ENCODE measurements at places on chromosomes 3 and 15. TPM values are rescaled to one million over a fixed set of nuclear protein-coding genes. Genes with fewer than 3 reads are reported as not detected.

DNA sequence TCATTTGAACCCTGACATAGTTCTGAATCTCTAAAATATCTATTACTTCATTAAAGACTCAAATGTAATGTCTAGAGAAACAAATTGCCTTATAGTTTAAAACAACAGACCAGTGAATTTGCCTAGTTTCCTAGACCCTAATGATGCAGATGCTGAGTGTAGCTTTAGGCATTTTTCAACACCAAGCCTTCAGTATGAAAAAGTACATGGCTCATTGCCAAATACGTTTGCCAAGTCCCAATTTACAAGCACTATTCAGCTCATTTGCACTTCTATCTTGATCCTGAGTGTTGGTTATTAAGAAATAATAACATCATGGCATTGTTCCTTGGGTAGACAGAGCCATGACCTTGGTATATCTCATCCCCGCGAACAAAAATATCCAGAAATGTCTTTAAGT, 46.8 kb downstream of the EOMES start:
- H3K27me3 ChIP-seq, result no peaks in the 10 kb centered on the region
- H3K36me3 ChIP-seq, result no peaks in the 10 kb centered on the region
- peaks cover 3% of the 10 kb centered on the region for H3K4me1 ChIP-seq
- peak; percentile 34 for DNase-seq
- no peak overlapping the region for H3K27ac ChIP-seq

- DNase-seq, result no peak
- no peaks in the 10 kb centered on the region for H3K36me3 ChIP-seq
- H3K27me3 ChIP-seq, result no peaks in the 10 kb centered on the region
- peaks cover 44% of the 10 kb centered on the region for H3K4me1 ChIP-seq
Observed at GRCh38 chr3:65945953-65946352, 92.8 kb downstream of the MAGI1 start.

DNA sequence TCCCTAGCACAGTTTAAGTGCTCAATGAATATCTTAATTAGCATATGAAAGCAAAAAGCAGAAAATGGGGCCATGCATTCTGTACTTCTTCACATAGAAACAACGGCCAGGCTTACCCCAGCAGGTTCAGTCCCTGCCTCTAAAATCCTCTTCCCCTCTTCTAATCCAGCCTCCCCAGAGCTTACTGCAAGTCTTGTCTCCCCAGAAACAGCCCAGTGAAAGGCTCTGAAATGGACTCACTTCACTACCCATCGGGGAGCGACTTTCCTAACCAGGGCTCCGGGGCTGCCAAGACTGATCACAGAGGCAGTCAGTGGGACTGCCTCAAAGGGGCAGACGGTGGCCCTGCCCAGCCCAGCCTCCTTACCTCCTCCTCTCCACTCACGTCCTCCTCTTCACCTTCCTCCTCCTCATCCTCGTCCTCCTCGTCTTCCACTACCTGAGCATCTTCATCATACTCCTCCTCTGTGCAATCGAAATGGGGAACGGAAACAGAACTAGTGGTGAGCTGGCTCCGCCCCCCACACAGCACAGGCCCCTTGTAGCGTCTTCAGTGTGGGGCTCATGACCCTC, 38.0 kb downstream of the ANP32A start:
- peak overlapping the region; percentile 61 for H3K27ac ChIP-seq
- H3K4me1 ChIP-seq, result peaks cover 50% of the 10 kb centered on the region
- no peak overlapping the region for H3K4me3 ChIP-seq
- peaks cover 98% of the 10 kb centered on the region for H3K36me3 ChIP-seq

- no peaks in the 10 kb centered on the region for H3K36me3 ChIP-seq
- H3K27me3 ChIP-seq, result no peaks in the 10 kb centered on the region
- no peak overlapping the region for H3K27ac ChIP-seq
Observed at GRCh38 chr15:99842071-99842470, 108.8 kb upstream of the LYSMD4 start.

DNA sequence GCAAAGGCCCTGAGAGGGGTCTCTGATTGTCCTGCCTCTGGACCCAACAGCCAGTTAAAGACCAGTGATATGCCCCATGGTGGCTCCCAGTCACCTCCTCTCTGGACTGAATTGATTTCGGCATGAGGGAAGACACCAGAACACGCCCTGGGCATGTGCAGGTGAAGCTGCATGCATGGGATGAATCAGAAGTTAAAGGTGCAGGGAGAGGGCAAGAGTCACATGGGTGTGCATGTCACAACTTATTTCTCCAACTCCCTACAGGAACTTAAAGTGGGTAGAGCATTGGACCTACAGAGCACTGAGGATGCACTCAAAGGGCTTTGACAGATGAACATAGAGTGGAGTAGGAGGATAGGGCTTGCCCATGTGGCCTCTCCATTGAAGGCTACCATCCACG, 16.9 kb upstream of the RHCG start:
- H3K27me3 ChIP-seq, result peaks cover 2% of the 10 kb centered on the region
- no peak for DNase-seq
- H3K27ac ChIP-seq, result no peak overlapping the region
- no peaks in the 10 kb centered on the region for H3K4me1 ChIP-seq

MEGF11 gene
- not detected for total RNA-seq

CPN2 gene
- not detected for total RNA-seq
